Skin of body (tissue), 3 donors: ENCODE measurements at places on chromosomes 3 and 15. TPM values are rescaled to one million over a fixed set of nuclear protein-coding genes. Genes with fewer than 3 reads are reported as not detected.

Gene TMC3
- 0.20 TPM for total RNA-seq

Gene PPP1R14D
- total RNA-seq, result not detected

Gene CEP19
- 1.3 TPM for total RNA-seq

Gene SPATA12
- total RNA-seq, result 0.10 TPM

Gene FBXW12
- total RNA-seq, result not detected

Gene HTR3E
- total RNA-seq, result not detected

Gene CD200R1
- 6.3 TPM for total RNA-seq

DNA sequence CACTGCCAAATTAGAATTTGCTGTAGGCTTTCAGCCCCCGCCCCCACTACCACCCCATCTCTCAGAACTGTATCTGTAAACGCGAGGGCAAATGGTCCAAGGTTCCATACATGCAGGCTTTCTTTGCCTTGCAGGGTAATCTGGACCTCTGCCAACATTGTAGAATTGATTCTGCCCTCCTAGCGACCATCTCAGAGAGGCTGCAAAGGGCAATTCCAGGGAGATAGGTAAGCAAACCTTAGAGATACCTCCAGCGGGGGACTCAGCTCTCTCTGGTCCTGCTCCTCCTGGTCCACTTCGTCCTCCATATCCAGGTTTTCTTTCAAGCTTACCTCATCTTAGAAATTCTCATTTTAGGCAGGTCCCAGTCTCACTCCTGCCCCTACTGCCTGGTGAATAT, 64.4 kb downstream of the SLMAP start:
- DNase-seq, result no peak

- no peak for DNase-seq
Measured at GRCh38 chr3:79516795-79517194, 251.0 kb downstream of the ROBO1 start.

DNA sequence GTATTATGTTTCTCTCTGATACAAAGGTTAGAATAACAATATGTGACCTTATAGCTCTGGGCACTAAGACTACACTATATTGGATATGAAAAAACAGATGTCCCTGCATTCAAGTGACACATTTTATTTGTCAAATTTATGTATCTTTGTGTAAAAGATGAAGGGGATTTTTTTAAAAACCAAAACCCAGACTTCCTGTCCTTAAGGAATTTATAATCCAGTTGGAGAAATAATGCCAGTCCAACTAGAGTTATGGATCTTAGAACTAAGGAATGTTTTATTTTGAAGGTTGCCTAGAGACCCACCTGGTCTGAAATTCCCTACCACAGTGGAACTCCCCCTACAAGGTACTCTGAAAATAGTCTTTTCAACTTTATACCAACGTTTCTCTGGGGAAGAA, 33.3 kb upstream of the PIK3CB start:
- DNase-seq, result no peak

DNA sequence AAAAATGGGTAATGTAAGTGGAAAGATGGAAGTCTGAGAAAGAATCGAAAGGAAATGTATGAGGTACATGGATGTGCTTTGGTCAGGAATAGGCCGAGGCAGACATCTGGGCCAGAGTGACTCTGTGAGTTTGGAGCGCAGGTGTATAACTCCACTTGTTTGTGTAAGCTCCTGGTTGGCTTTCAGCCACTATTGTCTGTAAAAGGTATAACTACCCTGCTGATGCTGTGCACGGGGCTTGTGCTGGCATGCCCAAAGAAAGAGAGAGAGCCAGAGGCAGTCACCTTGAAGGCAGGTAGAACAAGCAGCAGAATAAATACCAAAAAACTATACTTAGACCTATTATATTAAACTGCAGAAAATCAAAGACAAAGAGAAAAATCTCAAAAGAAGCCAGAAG, 32.7 kb upstream of the CD96 start:
- DNase-seq, result no peak

GRCh38 chr15:100190675-100191074, 151.1 kb downstream of the ADAMTS17 start:
- no peak for DNase-seq

DNA sequence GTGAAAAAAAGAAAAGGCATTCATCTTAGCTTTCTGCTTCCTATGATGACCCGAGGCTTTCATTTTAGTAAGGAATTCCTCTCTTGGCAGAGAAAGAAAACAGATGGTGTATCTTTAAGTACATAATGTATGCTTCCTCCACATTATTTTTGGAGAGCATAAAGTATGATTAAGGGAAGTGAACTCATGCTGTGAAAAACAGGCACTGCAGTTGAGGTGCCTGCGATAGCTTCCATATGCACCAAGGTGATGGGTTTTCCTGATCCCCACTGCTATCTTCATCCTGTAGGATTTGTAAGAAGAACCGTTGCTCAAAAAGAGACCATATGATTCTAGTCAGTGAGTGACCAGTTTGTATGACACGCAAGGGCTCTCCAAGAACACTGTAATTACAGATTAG, 411.5 kb upstream of the MCTP2 start:
- DNase-seq, result peak; percentile 45

GRCh38 chr15:70494852-70495571, 268.3 kb downstream of the UACA start:
- no peak for DNase-seq

- DNase-seq, result no peak
Measured at GRCh38 chr15:78324144-78324543, 16.0 kb upstream of the CRABP1 start.

GRCh38 chr3:114659109-114660061, 365.6 kb downstream of the TIGIT start:
- peak; percentile 44 for DNase-seq

DNA sequence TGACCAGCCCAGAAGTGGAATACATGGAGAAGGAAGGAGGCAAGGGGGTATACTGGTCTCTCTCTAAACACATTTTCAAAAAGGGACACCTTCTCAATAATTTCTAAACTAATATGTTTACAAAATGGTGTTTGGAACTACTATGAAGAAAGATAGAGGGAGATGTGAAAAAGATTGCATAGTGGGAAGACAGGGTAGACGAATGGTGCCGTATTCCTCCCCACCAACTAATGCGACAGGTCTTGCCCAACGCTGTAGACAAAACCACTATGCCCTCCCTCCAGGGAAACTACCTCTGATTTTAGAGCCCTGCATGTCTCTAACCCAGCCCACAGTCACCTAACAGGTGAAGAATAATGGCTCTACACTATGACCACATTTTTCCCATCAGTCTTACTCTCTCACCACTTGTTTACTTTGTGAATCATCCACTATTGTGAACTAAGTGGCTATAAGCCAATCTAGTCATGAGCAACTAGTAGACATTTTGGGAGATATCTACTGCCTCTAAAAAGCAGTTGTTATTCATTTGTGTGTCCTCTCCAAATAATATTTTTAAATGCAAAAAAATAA, 108.2 kb upstream of the UBE2E2 start:
- DNase-seq, result no peak

DNA sequence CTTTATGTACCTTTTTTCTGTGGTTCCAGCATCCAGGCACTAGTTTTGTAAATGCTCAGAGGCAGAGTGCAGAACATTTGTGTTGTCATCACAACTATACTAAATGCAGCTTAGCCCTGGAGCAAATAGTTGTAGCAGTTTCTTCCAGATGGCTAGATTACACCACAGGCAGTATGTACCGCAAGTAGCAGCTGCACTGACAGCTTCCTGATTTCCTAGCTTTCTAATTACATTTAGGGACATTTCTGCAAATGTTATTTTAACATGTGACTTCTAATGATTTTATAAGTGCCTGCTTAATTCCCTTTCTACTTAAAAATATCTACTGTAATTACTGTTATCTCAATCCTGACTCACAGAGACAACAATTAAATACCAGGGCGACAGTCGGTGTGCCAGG, 106.5 kb downstream of the NR2E3 start:
- no peak for DNase-seq

GRCh38 chr3:198080521-198081384, 120.7 kb downstream of the LMLN start:
- peak; percentile 31 for DNase-seq

DNA sequence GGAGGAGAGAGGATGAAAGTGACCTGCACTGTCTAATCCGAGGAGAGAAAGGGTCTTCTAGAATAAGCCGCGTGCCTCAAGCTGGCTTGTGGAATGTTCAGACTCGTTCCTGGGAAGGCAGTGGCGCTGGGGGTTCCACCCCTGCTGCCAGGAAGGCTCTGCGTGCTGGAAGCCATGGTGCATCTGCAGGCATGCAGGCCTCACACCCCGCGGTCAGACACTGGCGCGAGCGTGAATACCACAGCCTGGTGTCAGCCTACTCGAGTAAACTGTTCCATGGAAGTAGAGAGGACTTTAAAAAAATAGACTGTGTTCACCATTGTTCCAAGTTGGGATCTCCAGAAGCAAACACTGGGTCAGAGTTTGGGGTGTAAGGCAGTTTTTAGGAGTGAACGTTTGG, 25.9 kb upstream of the GABRG3 start:
- no peak for DNase-seq

DNA sequence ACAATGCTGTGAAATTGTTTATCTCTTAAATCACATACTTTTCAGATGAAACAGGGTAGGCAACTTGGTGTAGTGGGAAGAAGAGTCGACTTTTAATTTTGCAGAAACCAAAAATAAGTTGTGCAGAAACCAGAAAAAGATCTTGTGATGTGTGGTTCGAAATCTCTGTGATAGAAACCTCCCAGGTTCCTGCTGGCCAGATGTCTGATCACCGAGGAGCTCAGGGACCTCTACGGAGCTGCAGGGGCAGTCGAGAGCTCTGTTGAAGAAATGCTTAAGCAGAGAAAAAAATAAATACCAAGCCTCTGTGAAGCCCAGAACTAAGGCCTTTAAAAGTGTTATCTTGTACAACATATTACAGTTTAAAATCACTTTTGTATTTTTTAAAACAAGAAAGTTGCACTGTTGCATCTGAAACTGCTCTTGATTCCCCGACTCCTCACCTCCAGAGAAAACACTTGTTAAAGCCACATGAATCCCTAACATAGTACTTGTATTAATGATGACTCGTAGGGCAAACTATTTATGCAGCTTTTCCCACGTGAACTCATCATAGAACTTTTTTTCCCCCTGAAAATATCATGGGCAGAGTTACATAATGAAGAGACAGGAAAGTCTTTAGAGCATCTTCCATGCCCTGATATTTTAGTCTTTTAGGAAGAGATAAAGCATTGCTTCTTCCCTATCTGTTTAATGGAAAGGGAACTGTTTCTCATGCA, 51.3 kb downstream of the CCK start:
- DNase-seq, result no peak

- DNase-seq, result no peak
Measured at GRCh38 chr15:48336940-48337339, 5.7 kb downstream of the DUT start.

- no peak for DNase-seq
Measured at GRCh38 chr15:20358066-20358778, 183.4 kb downstream of the GOLGA6L6 start.

DNA sequence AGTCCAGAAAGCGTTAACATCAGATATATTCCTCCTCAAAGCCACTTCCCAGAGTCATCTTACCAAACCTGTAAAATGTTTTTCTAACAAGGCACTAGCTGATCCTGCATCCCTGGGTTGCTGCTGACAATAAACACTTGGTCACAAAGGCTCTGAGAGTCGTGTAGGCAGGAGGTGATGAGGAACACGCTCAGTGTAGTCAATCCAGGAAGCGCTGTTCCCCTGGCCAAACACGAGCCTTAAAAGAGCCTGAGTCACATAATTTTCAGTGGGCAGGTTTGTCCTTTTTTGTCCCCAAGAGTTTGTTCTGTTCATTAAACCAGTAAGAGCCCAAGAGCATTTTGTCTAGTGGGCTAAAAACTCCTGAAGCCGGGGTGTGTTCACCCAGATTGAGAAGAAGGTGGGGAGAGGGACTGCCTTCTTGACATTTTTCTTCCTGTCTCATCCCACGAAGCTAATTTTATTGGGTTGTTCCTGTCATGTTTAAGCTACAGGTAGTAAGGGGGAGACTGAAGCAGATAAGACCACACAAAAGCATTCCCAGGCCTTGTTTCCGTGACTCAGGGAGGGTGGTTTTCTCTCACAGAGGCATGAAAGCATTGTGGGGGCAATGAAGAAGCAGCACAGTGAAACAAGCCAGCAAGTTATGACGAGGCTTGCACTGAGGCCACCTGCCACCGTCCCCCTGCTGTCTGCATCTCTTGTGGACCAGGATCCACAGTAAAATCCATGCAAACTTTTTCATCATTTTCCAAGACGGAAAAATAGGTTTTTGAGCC, 73.7 kb downstream of the FOXB1 start:
- DNase-seq, result no peak

GRCh38 chr3:53180305-53181023, 19.5 kb downstream of the PRKCD start:
- DNase-seq, result no peak

GRCh38 chr3:133883641-133884040, 12.0 kb downstream of the RAB6B start:
- no peak for DNase-seq

DNA sequence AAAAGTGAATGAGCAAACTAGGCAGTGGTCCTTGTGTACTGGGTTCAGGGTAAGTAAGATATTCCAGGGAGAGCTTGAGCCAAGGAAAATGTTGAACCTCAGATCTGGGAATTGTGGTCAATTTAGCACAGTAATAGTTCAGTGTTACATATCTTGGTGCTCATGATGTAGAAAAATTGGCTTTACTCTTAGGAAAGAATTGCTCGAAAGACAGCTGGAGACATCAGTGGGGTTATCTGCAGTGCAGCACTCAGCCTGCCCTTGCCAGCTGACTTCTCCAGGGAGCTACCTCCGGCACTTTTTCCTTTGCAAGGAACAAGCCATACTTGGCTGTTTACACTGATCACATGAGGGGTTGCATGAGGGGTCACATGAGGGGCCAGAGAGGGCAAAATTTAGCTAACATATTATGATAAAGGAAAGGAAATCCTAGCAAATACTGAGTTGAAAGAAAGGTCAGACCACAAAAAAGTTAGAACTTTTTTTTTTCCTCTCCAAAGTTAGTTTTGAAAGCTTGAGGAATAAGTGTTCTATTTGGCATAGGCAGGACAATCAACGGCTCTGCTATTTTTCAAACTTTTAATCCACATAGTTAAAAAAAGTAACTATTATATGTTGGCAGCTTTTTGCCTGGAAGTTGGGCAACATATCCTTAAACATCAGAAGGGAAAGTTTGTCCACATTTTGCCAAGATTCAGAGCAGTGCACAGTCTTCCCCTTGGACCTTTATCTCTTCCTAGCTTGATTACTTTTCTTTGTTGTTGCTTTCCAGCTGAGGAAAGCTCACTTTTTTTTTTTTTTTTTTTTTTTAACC, 92.4 kb downstream of the COL6A6 start:
- DNase-seq, result peak; percentile 96
